ENCODE measurements at places on chromosomes 5 and 9.

GRCh38 chr9:19229595-19230354, 718 bp upstream of the DENND4C start:
- no peak for DNase-seq

DNA sequence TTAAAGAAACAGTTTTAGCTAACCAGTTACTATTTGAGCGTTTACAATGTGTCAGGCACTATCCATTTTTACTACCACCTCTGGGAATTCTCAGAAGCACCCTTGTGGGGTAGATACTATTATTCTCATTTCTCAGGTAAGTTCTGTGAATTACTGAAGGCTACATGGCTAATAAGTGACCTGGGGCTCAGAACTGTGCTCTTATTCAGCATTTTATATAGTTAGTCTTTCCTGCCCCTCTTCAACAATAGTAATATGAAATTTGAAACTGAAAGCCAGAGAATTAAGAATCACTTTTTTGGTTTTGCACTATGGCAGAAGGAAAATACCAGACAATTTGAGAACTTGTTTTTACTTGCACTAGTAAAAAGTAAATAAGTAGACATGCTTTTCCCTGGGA, 11.8 kb downstream of the ELL2 start:
- DNase-seq, result no peak

DNA sequence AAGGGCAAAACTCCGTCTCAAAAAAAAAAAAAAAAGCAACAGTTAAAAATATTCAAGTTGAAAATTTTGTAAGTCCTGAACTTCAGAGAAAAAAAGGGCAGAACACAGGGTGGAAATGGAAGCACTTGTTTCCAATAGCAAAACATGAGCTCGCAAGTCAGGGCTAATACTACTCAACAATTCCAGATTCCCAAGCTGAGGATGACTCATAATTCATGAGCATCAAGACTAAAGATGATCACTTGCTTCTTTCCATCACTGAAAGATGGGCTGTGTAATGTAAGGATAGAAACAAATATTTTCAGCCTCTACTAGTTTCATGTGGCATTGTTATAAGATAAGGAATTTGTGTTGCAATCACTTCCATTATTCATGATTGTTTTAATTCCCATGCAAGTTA, 33.5 kb upstream of the FST start:
- DNase-seq, result no peak

- DNase-seq, result no peak
Measured at GRCh38 chr9:124427281-124427680, 12.0 kb upstream of the PSMB7 start.

DNA sequence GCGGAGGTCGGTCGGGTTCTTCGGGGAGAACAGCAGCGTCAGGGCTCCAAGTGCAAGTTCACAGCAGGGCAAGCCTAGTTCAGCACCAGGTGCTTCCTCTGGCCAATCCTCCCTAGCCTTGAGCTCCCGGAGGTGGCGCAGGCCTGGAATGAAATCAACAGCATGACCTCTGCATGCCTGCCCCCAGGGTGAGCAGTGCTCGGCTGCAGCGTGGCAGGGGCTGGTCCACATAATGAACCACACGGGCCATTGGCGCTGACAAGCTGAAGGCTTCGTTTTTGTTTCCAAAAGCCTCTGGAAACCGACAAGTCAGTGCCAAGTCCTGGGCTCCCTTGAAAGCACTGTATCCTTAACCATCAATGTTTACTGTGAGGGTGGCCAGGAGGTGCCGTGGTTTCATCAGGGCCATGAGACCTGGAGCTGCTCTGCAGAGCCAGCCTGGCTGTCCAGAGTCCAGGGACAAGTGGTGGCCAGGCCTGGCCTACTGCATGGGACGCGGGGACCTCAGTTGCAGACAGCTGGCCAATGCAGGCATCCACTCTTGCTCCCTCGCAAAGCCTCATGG, 2.1 kb upstream of the INPP5E start:
- DNase-seq, result no peak

DNA sequence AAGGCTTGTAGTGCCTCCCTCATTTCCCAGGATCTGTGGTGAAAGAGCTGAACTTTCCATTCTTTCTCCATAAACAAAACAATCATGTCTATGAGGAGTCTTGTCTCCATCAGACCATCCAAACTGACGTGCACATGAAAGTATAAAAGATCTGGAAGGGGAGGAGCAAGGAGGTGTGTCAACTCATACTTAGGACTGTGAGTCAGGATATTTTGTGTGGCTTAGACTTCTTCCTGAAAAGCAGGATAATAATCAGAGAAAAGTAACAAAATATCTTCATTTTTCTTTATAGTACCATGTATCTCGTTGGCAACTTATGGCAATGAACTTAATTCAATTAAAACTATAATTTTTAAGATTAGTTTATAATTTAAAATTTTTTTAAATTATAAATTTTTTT, 96.0 kb upstream of the PRRC1 start:
- no peak for DNase-seq

DNA sequence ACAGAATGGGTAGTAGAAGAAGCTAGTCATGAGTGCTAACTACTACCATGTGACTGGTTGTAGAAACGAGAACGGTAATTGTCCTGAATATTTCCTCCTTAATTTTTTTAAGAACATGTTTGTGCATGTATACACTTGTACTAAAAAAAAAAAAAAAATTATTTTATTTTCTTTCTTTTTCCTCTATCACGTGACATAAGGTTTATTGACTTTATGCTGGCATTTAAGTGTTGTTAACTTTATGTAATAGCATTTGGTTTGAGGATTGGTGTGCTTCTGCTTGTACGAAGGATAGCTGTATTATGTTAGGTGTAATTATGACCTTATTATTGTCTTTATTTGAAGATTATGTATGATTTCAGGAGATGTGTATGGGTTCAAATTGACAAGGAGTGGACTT, 349.1 kb upstream of the PTPRD start:
- DNase-seq, result no peak

- DNase-seq, result no peak
Measured at GRCh38 chr9:136605988-136606660, 56.6 kb upstream of the EGFL7 start.

GRCh38 chr5:150294551-150295071, 5.0 kb upstream of the CAMK2A start:
- DNase-seq, result no peak

DNA sequence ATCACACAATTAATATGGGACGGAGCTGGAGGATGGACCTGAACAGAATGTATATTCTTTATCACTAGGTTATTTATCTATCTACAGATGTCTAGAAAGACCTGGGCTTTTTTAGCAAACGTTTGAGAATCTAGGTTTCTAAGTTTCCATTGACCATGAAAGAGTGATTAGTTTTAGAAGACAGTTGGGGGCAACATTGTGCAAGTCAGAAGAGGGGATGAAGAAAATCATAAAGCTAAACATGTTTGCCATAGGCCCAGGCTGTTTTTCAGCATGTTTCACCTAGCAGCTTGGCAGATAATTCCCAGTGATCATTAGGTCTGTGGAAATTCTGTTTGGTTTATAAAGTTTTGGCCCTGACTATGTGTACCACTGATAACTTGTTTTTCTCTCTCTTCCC, 44.1 kb upstream of the CDKN2B start:
- DNase-seq, result no peak

DNA sequence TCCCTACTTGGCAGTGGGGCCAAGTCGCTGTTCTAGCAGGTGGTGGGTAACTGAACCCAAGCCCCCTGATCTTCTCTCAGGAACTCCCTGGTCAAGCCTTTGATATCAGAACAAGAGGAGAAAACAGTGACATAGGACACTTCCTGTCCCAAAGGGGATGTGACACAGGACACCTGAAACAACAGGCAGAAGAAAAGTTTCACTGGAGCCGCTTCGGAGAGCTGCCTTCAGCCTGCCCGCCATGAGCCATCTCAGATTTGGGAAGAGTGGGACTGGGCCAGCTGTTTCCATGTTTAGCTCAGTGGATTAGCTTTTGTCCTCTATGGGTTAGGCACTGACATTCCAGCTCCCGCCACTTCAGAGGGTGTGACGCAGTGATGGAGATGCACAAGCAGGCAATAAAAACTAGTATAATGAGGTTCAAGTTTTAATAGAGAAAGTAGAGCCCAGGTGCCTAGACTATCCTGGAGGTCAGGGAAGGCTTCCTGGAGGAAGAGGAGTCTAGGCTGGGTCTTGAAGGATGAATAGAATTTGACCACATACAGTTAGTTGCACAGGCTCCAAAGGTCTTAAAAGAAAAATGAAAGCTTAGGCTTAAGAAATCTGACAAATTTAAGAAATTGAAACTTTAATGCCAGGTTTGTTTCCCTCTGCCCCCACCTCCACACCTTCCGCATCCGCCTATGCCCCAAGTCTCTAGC, 104.1 kb upstream of the SPRY4 start:
- DNase-seq, result no peak

GRCh38 chr9:36316611-36317317, 58.5 kb upstream of the GNE start:
- no peak for DNase-seq
